ENCODE measurements at places on chromosomes 13 and 19.
A peak's percentile ranks its signal among the peaks of the same experiment; 100 is the strongest.

DNA sequence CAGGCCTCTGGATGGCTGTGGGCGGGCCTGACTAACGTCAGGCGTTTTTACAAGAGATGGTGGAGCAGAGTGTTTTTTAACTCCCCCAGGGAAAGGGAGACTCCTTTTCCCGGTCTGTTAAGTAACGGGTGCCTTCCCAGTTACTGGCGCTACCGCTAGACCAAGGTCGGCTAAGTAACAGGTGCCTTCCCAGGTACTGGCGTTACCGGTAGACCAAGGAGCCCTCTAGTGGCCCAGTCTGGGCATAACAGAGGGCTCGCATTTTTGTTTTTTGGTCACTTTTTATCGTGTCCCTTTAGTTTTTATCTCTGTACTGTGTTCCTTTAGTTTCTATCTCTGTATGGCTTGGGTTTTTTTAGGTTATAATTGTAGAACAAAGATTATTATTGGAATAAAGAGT is 10.0 kb downstream of the ZNF383 start:
- peak; percentile 13 for DNase-seq

- peak; percentile 83 for DNase-seq
Measured at GRCh38 chr13:43405457-43405856, 381.3 kb downstream of the ENOX1 start.

GRCh38 chr13:89214185-89214584 is 1543.0 kb downstream of the SLITRK5 start:
- no peak for DNase-seq

DNA sequence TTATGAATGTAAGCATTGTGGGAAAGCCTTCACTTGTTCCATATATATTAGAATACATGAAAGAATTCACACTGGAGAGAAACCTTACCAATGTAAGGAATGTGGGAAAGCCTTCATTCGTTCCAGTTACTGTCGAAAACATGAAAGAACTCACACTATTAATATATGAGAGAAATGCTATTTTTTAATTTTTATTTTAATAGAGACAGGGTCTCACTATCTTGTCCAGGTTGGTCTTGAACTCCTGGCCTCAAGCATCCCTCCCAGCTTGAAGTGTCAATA is 7.0 kb upstream of the ZNF440 start:
- no peak for DNase-seq

Data from fibroblast of mammary gland (primary cell).